Stimulated activated CD4-positive, alpha-beta T cell treated with anti-CD3 and anti-CD28 coated beads, TNF-alpha, amount 100 ng/mL, for 4 hours (primary cell): ENCODE measurements at places on chromosomes 2 and 18.

DNA sequence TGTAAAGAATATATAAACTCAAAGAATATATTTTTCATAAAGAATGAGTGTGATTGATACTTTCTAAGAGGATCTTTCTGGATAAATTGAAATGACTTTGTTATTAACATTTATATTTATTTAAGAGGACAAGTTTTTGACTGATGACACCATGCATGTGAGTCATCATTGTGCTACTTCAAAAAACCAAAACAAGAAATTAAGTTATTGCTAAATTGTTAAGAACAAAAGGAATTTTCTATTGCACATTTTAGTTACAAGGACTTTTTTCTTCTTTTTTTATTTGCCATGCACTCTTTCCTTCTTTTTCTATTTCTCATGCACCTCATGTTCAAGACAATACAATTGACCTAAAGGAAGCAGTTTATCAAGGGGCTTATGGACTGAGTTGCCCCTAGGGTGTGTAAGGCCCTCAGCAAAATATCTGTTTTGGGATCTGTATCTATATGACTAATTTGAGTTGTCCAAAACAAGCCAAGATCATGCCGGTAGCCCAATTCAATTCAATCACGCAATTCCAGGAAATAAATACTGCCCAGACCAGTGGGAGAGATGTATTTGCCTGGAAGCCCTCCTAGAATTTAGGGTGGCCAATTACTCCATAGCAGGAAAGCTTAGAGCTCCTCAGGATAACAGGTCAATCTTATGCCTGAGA, 654.3 kb downstream of the METTL4 start:
- no peak for DNase-seq

- DNase-seq: no peak
These were observed 57.6 kb downstream of the TPGS2 start for GRCh38 chr18:36771245-36771644.

DNA sequence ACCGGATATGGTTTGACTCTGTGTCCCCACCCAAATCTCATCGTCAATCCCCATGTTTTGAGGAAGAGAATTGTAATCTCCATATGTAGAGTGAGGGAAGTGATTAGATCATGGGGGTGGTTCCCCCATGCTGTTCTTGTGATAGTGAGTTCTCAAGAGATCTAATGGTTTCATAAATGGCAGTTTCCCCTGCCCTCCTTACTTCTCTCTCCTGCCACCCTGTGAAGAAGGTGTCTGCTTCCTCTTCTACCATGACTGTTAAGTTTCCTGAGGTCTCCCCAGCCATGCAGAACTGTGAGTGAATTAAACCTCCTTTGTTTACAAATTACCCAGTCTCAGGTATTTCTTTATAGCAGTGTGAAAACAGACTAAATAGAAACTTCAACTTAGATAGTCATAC, 69.5 kb downstream of the SESTD1 start:
- DNase-seq: no peak

- DNase-seq: no peak
These were observed 47.8 kb downstream of the PHLPP1 start for GRCh38 chr18:62763101-62763521.

GRCh38 chr18:21004726-21005125, 106.9 kb downstream of the ROCK1 start:
- DNase-seq: no peak

DNA sequence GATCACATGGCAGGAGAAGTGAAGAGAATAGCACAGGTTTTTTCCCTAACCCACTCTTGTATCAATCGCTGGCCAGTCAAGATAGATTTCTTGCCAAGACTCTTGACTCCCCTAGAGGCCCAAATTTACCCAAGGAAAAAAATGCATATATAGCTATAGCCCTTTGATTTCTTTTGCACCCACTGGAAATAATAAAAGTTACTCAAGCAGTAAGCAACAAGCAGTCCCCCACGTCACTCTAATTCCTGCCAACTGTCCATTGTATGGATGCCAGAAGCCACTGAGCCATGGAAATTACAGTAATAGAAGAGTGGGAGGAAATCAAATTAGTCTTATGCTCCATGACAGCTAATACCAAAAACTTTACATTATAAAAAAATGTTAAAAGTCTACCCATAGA, 125.3 kb upstream of the SLC39A10 start:
- no peak for DNase-seq

- DNase-seq: no peak
These were observed 45.3 kb downstream of the ACAA2 start for GRCh38 chr18:49768051-49768391.

DNA sequence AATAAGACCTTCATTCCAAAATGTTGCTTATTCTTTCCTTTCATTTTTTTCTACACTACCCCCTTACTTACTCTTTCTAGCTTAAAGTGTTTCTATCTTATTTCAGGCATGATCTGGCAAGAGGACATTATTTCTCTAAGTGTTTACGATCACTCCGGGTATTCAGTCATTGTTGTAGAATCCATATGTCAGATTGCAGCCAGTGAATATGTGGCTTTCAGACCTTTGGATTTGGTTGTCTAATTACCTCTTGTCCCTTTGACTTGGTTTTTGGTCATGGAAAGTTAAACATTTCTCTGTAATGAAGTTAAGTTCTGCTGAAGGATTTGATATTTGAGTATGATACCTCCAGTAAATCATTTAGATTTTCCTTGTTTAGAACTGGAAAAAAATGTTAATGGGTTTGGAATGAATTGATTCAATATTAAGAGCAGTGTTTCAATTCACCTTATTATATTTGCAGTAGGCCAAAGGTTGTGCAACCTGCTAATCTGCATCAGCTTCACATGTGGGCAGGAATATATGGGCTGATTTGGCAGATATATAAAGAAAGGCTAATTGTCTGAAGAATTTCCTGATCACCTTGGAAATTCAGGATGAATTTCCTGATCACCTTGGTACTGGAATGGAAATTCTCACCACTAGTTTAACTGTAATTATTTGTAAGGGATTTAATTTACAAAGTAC, 154.9 kb downstream of the PRPF40A start:
- no peak for DNase-seq

DNA sequence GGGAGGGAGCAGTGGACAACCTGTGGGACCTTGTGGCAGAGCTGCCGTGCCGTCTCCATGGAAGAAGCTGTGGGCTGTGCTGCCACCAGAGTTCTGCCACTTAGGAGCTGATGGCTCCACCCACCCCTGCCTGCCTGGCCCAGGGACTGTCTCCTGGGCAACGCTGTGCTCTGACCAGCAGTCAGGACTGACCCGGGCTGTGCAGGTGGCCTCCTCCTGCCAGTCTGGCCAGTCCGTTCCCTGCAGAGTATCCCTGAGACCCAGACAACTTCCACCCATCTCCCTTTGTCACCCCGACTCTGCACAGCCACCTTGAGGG, 12.8 kb downstream of the ASIC4 start:
- no peak for DNase-seq

GRCh38 chr2:204257781-204258180, 287.5 kb upstream of the PARD3B start:
- DNase-seq: no peak

- DNase-seq: no peak
These were observed 2.2 kb downstream of the RND3 start for GRCh38 chr2:150485114-150485870.

GRCh38 chr2:17387591-17387990, 130.6 kb downstream of the RAD51AP2 start:
- no peak for DNase-seq

- DNase-seq: no peak
These were observed 114.5 kb upstream of the TANK start for GRCh38 chr2:161045726-161046125.

DNA sequence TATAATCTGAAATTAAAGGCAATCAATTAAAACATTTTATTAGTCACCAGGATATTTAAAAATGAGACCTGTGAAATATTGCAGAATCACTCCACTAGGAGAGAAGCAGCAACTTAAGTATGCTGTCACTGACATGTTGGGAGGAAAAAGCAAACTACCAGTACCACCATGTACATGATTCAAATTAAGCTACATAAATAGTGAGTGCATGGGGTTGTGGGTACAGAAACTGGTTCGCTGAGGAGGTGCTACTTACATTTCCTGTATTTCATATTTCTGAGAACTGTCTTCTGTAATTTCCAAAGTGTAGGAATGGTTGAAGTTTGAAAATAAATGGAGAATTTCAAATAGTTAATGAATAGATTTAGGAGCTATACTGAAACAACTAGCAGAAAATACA, 7.9 kb upstream of the NR4A2 start:
- DNase-seq: no peak

GRCh38 chr2:129800285-129800684, 179.2 kb upstream of the RAB6C start:
- DNase-seq: no peak

DNA sequence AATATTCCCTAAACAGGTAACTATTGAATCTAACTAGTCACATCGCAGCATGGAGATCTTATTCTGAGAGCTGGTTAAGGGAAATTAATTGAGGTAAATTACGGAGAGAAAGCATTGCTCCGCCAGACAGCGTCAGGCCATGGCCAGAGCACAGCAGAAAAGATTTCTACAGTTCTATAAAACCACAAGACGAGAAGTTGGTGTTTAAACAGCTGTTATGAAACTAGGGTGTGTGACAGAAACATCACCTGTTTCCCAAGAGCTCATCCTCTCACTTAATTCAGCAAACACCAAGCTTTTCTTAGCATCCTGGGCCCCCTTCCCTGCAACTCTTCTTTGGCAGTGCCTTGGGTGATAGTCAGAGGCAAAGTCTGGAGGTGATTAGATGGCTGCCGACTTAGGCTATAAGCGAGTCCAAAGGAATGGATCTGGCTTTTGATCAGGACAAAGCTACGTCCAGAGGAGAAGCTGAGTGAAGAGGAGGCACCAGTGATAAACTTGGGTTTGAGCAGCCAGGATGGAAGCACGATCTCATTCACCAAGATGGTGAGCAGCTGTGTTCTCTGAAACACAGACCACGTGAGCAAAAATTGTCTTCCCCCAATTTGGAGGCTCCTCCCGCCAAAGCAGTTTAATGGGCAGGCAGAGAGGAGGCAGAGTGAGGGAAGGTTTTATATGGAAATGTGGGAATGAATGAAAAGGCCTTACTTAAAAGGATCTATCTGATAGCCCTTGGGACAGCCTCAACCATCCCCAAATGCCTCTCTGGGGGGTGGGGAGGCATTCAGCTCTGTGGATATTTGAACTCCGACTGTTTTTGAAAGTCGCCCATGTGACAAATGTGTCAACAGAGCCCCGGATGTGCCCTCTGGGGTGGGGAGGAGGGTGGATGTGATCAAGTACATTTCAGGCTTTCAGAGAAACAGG, 57.8 kb downstream of the PKDCC start:
- DNase-seq: peak; percentile 56

GRCh38 chr2:54979321-54980044, 70.8 kb downstream of the RTN4 start:
- no peak for DNase-seq

- no peak for DNase-seq
These were observed 36.2 kb downstream of the LCT start for GRCh38 chr2:135800513-135801460.

- DNase-seq: no peak
These were observed 312.9 kb upstream of the CDH19 start for GRCh38 chr18:66916834-66917233.

DNA sequence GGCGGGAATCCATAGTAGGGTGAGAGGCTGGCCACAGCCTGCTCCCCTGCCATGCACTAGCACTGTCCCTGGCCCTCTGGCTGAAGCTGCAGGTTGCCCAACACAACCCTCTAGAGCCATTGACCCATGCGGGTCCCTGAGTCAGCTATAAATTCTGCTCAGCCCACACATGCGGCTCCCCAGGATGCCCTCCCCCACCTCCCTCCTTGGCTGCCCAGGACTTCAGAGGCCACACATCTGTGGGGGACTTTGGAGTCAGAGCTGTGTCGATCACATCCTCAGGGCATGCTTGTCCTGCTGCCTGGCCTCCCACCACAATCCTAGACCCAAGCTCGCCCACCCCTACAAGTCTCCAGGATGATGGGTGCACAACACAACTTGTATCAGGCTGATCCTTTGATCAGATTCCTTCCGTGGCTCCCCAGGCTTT, 97.0 kb downstream of the TFCP2L1 start:
- DNase-seq: no peak

DNA sequence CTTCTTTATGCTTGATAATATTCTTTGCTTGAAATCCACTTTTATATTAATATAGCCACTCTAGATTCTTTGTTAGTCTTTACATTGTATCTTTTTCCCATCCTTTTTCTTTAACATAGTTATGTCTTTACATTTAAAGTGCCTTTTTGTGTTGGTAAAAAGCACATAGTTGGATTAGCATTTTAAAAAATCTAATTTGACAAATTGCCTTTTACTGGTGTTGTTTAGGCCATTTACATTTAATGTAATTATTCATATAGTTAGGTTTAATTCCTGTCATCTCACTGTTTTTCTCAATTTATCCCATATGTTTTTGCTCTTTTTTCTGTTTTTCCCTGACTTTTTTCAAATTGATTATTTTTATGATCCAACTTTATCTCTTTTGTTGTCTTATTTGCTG, 93.2 kb downstream of the BCL2L11 start:
- DNase-seq: no peak

GRCh38 chr2:166042768-166043390, 84.9 kb downstream of the SCN1A start:
- DNase-seq: no peak

DNA sequence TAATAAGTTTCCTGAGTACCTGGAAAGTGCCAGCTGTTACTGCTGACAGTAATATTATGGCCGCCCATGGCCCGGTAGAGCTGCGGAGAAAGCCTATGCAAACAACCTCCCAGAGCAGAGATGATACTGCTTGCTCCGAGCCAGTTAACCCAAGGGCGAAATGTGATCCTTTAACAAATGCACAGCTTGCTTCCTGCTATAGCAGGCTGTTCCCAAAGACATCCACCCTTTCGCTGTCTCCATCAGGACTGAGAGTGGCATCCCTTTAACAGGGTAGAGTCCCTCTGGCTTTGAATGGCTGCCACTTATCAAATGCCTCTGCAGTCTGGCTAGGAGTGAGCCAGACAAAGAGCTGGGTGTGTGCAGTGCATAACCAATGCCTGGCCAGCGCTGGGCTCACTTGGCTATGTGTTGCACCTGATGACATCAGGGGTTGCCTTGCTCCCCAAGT, 69.7 kb upstream of the DAPL1 start:
- no peak for DNase-seq

GRCh38 chr18:24734058-24734457, 273.6 kb downstream of the HRH4 start:
- no peak for DNase-seq

GRCh38 chr18:55587418-55588110, 428 bp downstream of the TCF4 start:
- no peak for DNase-seq

DNA sequence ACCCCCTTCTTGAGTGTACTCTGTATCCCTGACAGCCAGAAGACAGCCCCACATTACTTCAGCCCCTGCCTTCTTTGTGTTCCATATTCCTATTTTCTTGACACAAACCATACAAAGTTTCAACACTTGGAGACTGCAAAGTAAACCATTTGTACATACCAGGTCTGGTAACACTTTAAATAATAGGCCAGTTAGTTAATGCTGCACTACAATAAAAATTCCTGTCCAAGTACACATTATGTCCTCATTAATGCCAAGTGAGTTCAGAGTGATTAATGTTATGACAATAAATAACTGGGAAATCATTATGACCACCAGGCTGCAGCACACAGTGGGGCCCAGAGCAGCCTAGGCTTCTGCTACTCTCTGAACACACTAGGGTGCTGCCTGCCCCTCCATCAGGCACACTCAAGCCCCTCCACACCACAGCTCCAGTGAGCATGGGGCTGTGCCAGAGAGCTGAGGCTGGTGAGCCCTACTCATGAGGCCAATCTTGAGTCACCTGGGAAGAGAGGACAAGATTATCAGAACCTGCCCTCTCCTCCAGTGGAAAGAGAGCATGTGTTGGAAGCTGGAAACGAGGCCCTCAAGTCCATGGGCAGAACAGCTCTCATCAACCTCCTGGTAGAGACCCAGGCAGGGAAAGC, 138.7 kb downstream of the TTC32 start:
- no peak for DNase-seq
